ENCODE measurements at places on chromosomes 2 and 18.
A peak's percentile ranks its signal among the peaks of the same experiment; 100 is the strongest.

DNA sequence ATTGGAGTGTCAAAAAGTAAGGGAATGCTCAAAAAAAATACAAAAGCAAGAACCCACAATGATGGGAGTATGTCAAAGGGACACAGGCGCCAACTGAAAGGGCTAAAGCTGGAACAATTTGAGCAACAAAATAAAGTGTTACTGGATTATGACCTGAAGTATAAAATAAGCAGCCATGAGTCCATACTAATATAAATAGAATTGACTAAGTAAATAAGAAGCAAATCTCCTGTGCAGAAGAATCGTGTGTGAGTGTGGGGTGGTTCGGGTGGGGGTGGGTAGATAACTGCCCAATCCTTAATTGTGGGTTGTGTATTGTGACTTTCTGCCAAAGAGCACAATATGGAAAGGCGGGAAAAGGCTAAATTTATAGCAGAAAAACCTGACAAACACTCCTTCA lies 23.5 kb downstream of the IRS1 start:
- no peak for DNase-seq

GRCh38 chr18:31061945-31062344 lies 19.4 kb upstream of the DSC3 start:
- no peak for DNase-seq

- DNase-seq, result no peak
Observed at GRCh38 chr2:231547315-231548110, 17.3 kb upstream of the NMUR1 start.

DNA sequence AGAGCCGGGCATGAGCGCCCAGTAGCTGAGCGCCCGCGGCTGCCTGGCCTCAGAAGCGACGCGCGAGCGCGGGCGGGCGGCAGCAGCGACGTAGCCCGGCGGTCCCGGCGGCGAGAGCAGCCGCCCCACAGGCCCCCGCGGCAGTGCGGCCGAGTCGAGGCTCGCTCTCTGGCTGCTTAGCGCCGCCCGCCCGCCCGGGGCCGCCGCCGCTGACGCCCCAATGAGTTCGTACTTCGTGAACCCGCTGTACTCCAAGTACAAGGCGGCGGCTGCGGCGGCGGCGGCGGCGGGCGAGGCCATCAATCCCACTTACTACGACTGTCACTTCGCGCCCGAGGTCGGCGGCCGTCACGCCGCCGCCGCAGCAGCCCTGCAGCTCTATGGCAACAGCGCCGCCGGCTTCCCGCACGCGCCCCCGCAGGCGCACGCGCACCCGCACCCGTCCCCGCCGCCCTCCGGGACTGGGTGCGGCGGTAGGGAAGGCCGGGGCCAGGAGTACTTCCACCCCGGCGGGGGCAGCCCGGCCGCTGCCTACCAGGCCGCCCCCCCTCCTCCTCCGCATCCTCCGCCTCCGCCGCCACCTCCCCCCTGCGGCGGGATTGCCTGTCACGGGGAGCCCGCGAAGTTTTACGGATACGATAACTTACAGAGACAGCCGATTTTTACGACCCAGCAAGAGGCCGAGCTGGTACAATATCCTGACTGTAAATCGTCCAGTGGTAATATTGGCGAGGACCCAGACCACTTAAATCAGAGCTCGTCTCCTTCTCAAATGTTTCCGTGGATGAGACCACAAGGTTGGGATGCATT lies 847 bp downstream of the HOXD8 start:
- DNase-seq, result no peak

DNA sequence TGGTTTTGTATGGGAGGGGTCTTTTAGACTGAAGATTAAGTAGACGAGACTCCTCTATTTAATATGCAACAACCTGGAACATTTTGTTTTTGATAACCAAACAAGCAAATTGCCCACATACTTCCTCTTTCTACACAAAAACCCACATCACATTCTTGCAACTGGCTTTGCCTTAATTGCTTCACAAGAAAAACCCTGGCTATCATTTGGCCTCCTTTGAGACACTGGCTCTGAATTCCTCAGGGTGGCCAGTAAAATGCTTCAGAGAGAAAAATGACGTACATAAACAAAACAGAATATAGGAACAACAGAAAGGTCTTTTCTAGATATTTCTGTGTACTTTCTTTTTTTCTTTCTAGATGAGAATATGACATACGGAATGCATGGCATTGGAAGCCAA lies 103.0 kb downstream of the TRIB2 start:
- DNase-seq, result no peak

DNA sequence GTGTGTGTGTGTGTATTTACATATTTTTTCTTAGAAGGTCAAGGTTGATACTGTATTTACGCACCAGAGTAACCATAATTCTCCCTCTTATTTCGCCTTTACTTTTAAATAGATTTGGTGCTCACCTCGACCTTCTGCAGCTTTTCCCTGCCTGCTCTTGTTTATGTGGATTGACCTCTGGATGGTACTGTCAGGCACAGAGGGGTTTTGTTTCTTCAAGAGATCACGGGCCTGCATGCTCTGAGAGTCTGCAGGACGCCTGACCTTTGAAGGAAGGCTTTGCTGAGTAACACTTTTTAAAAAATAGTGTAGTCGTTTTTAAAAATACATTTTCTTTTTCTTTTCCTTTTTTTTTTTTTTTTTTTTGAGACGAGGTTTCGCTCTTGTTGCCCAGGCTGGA lies 18.1 kb upstream of the EFHD1 start:
- DNase-seq, result no peak

DNA sequence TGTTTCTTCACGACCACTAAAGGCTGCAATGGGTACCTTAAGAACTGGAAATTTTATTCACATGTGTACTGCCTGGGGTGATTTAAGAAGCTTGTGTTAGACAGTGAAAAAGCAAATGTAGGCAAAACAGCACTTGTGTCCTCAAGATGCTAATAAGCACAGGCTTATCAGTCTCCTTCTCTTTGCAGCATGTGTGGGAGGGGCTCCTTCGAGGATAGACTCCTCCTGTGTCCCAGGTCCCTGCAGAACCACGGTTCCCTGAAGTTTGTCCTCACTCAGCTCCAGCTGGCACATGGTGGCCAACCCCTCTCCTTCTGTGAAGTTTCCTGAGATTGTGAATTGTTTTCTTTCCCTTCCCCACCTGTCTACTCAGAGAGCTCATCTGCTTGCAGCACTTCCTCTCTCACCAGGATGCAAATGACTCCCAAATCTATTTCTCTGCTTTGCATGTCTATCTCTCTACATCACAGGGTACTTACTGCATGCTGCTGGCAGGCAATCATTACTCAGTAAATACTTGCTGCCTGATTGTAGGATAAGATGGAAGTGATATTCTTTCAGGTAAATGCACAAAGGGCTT lies 589.6 kb upstream of the KLHL29 start:
- DNase-seq, result no peak

GRCh38 chr18:79510731-79511241 lies 115.1 kb downstream of the NFATC1 start:
- DNase-seq, result no peak

DNA sequence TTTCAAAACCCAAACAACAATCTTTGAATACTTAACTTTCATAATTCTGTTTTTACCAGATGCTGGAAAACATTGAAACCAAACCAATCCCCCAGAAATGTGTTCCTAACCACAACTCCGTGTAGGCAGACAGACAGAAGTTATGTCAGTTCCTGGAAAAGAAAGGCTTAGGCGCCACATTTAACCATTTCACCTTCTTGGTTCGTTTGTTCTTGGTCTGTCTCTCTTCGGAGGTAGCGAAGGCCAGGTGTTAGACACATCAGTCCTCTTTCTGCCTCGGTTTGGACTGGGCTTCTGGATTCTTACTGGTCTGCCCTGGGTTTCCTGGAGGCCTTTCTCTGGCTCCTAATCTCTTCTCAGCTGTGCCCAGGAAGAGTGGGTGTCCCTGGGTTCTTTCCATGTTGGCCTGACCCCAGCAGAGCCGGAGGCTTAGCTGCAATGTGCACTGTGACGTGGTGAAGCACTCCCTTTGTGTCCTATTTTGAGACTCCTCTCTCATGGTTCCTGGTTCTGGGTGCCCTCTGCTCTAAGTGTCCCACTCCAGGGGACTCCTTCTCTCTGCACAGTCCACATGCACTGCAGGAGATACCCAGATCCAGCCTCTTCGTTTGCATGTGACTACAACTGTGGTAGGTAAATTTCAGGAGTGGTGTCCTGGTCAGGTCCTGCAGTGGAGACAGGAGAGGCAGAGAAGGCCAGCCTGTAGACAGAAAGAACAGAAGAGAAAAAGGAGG lies 23.1 kb upstream of the RAB31 start:
- DNase-seq, result no peak

GRCh38 chr2:167048829-167049228 lies 160.5 kb downstream of the XIRP2 start:
- no peak for DNase-seq

- DNase-seq, result no peak
Observed at GRCh38 chr18:74116633-74117554, 30.7 kb downstream of the FBXO15 start.

GRCh38 chr2:170206246-170206645 lies 28.3 kb downstream of the MYO3B start:
- no peak for DNase-seq

GRCh38 chr18:24609254-24609653 lies 148.8 kb downstream of the HRH4 start:
- no peak for DNase-seq

GRCh38 chr2:231336236-231336635 lies 59.3 kb upstream of the B3GNT7 start:
- no peak for DNase-seq

GRCh38 chr2:133726973-133727372 lies 158.7 kb upstream of the NCKAP5 start:
- no peak for DNase-seq

DNA sequence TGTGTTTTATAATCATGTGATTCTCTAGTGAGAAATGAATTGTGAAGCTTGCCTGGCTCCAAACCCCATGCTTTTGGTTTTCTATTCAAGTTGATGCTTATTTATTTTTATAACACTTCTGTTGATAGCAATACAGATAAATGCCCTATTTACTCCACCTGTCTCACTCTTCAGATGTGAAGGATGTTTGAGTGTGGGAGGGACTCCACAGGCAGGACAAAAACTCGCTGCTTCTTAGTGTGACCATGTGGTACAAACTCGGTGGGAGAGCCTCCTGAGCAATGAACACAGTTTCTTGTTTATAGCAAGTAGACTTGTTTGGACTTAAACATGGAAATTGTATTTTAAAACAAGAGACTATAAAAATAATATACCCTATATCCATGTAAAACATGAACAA lies 219.7 kb downstream of the GULP1 start:
- DNase-seq, result no peak

DNA sequence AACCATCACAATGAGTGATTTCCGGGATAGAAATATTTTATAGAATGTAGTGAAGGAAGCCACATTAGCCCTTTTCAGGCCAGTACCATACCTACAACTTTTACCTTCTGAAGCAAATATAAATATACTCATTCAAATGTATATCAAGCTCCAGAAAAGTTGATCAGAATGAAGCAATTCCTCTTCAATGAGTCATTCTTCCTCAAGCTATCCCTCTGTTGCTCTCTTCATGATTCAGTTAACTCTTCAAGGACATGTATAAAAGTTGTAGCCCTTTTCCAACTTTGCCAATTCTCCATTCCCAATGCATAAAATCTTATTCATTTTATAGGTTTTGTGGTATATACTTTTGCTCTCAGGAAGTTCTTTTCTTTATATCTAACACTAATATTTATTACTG lies 242.1 kb upstream of the RGPD4 start:
- DNase-seq, result no peak

DNA sequence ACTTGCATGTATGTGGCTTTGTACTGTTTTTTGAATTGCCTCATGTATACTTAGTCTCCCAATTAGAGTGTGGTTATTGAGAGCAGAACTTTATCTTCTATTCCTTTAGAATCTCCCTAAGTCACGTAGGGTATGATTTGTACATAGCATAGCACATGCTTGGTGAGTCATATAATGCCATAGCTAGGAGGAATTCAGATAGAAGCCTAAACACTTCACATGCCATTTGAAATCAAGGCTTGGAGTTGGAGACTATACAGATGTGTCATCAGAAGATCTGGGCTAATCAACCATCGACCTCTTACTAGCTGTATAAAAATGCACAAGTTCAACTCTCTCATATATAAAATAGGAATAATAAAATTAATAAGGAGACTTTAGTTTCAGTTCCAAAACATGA lies 222.6 kb upstream of the ST6GAL2 start:
- no peak for DNase-seq

DNA sequence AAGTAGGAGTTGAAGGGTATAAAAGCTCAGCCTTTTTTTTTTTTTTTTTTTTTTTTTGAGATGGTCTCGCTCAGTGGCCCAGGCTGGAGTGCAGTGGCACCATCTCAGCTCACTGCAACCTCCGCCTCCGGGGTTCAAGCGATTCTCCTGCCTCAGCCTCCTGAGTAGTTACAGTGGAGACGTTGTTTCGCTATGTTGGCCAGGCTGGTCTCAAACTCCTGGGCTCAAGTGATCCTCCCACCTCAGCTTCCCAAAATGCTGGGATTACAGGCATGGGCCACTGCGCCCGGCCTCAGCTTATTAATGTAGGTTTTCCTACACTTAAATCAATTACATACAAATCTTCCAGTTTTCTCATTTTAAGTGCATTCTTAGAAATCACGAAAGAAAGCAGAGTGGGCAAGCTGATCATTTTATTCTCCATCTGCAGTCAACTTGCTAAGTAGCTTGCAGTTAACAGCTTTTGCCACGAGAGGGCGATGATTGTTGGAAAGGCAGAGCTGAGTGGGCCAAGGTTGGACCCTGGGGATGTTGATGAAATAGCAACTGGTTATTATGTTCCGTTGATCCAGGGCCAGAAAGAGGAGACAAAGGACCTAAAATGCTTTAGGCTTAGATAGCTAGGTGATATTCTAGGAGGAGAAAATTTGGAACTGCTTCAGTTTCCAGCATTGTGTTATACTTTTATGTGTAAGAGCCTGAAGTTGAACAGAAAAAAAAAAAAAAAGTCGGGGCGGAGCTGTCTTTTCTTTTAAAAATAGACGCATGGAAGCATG lies 234.4 kb upstream of the EPAS1 start:
- DNase-seq, result peak; percentile 50

DNA sequence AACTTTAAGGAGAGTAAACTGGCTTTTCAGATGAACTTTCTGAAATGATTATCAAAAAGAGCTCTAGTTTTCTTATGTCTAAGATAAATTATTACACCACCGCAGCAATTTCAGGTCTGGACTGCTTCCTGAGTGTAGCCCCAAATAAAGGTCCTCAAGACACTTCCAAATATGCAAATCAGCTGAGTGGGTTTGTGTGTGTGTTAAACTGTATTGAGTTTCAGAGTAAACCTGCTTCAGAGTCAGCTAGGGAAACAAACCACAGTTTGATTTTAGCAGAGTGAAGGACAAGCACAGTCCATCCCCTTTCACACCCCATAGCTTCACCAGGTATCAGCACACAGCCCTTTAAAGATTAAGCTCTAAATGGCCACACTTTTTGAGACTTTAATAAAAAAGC lies 168.7 kb downstream of the NRXN1 start:
- DNase-seq, result no peak
